GM13977 (cell line): ENCODE measurements at places on chromosomes 6 and 20.
A peak's percentile ranks its signal among the peaks of the same experiment; 100 is the strongest.

DNA sequence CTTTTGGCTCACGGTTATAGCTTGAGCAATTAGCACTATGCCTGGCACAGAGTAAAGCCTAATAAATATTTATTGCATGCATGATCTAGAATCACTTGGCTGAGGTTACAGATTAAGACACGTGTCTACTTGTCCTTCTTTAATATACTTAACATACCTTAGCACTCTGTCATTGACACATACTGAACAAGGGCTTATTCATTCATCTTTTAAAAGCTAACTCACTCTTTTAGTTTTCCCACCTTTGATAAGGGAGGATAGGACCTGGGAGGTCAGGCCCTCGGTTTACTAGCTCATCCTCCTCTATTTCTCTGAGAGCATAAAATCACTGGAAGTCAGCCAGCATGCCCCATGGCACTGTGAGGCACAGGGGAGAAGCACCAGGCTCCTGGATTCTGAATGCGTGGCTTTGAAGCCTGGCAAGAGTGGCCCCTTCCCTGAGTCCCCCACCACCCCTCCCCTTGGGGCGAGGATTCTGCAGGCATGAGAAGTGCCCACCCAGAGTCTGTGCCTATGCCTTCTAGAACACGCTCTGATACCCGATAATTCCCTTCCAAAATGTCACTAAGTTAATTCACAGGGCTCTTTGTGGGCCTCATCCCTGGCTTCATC lies 11.2 kb downstream of the ZCCHC3 start:
- DNase-seq = no peak

DNA sequence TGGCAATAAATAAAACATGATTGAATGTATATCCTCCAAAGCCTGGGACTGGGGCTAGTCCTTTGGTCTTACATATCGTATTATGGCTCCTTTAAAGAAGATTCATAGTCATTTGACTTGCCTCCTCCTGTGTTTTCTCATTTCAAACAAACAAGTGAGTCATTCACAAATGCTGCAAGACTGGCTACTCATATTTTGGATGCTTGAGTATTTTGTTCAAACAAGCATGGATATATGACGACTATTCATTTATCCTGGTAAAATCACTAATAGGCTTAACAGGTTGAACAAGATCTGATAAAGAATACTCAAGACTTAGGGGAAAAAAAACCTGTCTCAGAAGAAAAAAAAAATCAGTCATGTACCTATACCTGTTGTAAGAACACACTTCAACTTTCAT lies 111.1 kb upstream of the CCDC28A start:
- no peak for DNase-seq

- DNase-seq = no peak
These were observed 69.8 kb upstream of the NKX2-2 start for GRCh38 chr20:21583486-21584168.

- DNase-seq = no peak
These were observed 9.6 kb downstream of the KCNQ5 start for GRCh38 chr6:72631480-72631879.

DNA sequence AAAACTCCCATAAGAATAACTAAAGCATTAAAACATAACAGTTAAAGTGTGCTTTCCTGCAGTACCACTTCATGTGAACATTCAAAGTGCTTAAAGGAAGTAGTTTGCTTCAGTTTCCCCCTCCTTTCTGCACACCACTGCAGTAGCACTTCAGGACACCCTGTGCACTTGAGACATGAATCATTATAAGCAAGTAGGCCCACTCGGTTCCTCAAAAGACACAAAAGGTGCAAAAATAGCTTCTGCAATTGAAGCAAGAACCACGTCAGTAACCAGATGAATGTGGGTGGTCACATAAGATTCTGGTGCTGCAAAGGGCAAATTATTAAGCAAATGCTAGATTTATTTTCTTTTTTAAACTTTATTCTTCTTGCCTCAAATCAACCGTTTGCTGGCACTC lies 160.6 kb downstream of the HIVEP2 start:
- peak; percentile 63 for DNase-seq

- no peak for DNase-seq
These were observed 7.2 kb downstream of the GTF3C6 start for GRCh38 chr6:110965629-110966229.

- no peak for DNase-seq
These were observed 5.1 kb downstream of the UBE2V1 start for GRCh38 chr20:50107796-50108331.

- no peak for DNase-seq
These were observed 42.0 kb downstream of the THEMIS start for GRCh38 chr6:127858727-127859391.

DNA sequence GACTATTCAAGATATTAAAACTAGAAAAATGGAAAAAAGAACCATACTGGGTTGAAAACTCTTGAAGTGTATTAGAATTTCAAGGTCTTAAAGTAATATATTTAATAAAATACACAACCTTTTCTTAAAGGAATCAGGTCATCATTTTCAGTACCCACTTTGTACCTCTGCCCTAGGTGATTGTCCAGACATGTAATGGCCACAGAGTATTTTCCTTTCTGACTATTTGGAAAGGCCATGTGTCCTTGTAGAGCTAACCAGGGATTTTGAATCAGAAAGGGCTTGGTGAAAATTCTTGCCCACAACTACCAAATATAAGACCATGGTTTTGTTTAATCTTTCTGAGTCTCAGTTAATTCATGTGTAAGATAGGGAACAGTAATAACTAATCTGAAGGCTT lies 91.4 kb upstream of the MLIP start:
- DNase-seq = no peak

- DNase-seq = no peak
These were observed 70.9 kb downstream of the IBTK start for GRCh38 chr6:82176616-82177015.

GRCh38 chr6:33885132-33886057 lies 81.6 kb upstream of the MLN start:
- DNase-seq = no peak

DNA sequence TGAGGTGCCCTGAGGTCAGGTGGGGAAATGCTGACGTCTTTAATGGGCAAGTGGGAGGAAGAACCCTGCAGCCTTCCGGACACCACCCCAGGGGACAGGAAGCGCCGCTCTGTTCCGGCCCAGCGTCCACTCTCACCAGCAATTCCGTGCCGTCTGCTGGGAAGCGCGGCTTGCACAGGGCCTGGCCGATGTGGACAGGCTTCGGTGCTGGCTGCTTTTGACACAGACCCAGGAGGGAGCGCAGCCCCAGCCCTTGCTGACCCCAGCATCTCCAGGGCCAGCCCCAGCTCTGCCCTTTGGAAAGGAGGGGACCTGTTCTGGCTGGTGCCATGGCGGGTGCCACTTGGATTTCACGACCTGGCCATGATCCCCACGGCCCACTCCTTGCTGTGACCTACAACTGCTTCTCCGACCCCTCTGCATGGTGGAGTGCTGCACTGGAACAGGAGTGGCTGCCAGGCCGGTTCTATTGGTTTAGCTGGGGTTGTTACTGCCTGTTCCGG lies 123.2 kb downstream of the DLL1 start:
- DNase-seq = no peak

GRCh38 chr6:137011406-137011805 lies 33.4 kb downstream of the IL20RA start:
- DNase-seq = no peak

- DNase-seq = no peak
These were observed 135.8 kb upstream of the HMGCLL1 start for GRCh38 chr6:55714831-55715230.

- no peak for DNase-seq
These were observed 36.6 kb downstream of the EZR start for GRCh38 chr6:158782432-158783166.

DNA sequence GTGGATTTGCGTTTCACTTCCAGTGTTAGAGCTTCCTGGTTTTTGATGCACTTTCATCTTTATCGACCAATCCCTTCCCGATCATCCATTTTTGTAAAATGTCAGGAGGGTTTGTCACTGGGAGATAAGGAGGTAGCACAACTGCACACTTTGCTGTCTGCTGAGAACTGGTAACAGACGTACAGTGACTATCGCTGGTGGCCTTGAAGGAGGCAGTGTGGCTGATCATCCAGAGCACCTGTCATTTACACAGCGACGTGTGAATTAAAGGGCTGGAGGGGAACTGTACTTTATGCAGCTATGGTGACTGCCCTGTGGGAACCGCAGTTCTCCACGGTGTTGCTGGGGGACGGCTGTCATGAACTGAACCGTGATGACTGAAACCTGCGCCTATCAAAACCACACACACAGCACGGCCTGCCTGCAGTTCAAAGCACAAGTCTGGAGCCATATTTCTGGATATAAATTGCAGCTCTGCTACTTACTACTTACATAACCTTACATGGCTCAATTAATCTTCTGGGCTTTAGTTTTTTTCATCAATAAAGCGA lies 50.0 kb downstream of the HUS1B start:
- DNase-seq = no peak

- DNase-seq = peak; percentile 69
These were observed 646 bp downstream of the HMGA1 start for GRCh38 chr6:34237316-34237721.

DNA sequence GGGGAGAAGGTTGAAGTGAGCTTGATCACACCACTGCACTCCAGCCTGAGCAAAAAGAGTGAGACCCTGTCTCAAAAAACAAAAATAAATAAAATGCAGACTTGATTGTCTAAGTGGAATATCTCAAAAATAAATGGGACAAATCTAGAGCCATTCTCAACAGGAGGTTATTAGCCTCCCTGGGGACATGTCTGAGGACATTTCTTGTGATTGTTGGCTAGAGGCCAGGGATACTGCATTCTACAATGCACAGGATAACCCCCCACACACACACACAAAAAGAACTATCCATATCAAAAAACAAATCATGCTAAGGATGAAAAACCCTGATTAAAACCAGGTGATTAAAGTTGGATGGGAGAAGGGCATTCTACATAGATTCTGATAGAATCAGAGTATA lies 37.5 kb downstream of the FAM217A start:
- DNase-seq = no peak

GRCh38 chr6:63447134-63447533 lies 125.1 kb upstream of the LOC128125822 start:
- DNase-seq = no peak

GRCh38 chr6:166221040-166221439 lies 53.4 kb upstream of the TBXT start:
- no peak for DNase-seq

DNA sequence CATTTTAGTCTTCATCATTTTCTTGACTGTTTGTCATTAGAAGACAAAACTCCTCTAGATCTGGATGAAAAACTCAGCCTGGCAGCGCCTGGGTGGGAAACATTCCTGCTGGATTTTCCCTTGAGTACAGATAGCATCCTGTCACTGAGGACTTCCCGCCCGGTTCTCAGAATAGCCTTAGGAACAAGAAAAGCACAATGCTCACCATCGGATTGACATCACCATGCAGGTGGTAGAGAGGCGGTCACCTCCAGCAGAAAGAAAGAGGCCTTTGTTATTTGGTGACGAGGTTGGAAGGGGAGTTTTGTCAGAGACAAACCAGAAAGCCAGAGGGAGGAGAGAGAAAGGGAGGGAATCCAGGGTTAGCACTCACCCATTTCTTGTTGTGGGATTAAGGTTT lies 39.8 kb downstream of the KIF25 start:
- DNase-seq = no peak

DNA sequence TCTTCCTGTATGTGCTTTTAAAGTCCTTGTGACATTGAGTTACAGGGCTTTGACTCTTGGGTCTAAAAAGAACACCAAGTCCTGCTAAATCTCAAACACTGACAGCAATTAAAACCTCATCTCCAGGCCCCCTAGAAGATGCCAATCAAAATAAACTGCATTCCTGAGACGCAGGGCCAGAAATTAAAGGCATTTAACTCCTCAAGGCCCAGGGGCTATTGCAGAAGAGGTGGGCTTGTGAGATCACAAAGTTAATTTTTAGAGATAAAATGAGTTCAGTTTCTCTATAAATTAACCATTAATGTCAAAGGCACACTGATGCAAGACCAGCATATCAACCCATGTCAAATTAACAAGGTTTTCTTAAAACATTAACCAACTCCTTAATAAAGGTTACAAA lies 145.6 kb upstream of the CARMIL1 start:
- no peak for DNase-seq

GRCh38 chr6:101478891-101479290 lies 85.4 kb downstream of the GRIK2 start:
- DNase-seq = no peak

DNA sequence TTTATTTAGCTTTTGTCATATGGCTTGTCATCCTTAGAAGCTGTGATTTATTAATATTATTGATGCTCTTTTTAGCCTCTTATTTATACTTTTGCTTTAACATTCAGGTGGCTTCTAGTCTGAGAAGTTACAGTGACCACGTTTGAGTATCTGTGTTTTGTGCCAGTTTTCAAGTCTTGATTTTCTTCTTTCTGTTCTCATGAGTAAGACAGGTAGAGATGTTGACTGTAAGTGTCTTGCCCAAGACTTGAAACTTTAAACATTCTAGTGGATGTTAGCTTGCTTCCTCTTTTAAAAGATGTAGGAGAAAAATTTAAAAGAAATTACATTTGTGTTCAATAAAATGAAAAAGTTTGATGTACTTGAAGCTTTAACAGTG lies 122.6 kb downstream of the LRRC1 start:
- no peak for DNase-seq

GRCh38 chr6:114282292-114282691 lies 60.5 kb downstream of the HS3ST5 start:
- no peak for DNase-seq

- DNase-seq = no peak
These were observed 748 bp upstream of the ZNF292 start for GRCh38 chr6:87154641-87154992.

DNA sequence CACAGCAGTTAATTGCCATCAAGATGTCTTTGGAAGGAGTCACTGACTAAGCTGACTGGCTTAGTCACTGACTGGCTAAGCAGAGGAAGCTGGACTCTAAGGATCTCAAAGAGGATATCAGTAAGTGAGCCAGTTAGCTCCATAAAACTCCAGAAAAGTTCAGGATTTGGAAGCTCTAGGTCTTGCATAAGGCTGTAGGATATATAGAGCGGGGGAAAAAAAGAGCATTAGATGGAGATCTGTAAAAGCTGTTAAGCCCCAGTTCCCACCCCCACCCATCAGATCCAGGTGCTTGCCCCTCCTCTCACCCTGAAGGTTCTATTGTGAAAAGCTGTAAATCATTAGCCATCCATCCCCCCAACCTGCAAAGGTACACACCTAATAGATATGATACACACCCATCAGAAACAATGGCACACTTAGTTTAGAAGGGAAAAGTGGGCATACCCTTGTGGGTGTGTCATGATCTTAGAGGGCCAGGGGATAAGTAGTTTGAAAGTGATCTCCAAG lies 32.2 kb downstream of the CARMIL1 start:
- DNase-seq = no peak

- DNase-seq = no peak
These were observed 698.3 kb downstream of the EPM2A start for GRCh38 chr6:145036848-145037567.
